ENCODE measurements at places on chromosomes 11 and 22.

GRCh38 chr11:10893714-10894151 lies 35.9 kb upstream of the ZBED5 start:
- no peak for DNase-seq

- no peak for DNase-seq
Measured at GRCh38 chr11:126830216-126830806, 170.3 kb downstream of the KIRREL3 start.

DNA sequence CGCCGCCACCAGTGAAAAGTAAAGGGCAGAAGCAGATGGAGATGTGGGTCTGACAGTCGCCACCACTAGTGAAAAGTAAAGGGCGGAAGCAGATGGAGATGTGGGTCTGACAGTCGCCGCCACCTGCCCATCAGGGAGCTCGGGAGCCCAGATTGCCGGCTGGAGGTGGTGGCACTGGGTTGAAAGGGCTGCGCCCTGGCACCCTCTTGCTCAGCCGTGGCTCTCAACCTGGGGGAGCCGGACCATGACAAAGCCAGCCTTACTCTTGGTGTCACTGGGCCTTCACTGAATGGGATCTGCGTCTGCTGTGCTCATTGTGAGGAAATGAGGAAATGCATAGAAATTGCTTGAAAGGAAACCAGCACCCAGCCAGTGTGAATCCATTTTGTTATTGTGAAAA lies 36.3 kb downstream of the AP2A2 start:
- DNase-seq = no peak

DNA sequence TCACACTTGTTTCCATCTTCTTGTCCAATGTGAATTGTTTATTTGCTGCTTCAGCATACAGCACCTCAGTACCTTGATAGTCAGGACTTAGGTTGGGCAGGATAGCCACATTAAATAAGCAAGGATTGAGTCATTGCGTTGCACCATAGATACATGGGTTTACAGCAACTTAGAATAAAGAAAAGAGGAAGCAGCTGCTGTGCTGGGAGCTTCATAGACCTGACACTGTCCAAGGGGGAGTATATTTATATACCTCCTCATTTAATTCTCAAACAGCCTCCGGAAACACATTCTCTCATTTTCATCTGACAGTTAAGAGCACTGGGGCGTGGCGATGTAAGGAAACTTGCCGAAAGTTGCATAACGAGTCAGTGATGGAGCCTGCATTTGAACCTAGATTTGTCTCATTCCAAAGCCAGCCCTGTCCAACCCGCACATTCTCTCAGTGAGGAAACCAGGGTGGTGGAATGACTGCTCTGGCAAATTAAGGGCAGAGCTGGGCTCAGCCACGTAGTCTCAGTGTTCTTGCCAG lies 42.2 kb downstream of the UBASH3B start:
- DNase-seq = peak; percentile 60

- DNase-seq = no peak
Measured at GRCh38 chr11:2590965-2591754, 108.6 kb downstream of the KCNQ1OT1 start.

GRCh38 chr11:33835143-33835878 lies 56.6 kb downstream of the LMO2 start:
- DNase-seq = no peak

- DNase-seq = no peak
Measured at GRCh38 chr11:105823495-105824033, 198.5 kb downstream of the MSANTD4 start.

DNA sequence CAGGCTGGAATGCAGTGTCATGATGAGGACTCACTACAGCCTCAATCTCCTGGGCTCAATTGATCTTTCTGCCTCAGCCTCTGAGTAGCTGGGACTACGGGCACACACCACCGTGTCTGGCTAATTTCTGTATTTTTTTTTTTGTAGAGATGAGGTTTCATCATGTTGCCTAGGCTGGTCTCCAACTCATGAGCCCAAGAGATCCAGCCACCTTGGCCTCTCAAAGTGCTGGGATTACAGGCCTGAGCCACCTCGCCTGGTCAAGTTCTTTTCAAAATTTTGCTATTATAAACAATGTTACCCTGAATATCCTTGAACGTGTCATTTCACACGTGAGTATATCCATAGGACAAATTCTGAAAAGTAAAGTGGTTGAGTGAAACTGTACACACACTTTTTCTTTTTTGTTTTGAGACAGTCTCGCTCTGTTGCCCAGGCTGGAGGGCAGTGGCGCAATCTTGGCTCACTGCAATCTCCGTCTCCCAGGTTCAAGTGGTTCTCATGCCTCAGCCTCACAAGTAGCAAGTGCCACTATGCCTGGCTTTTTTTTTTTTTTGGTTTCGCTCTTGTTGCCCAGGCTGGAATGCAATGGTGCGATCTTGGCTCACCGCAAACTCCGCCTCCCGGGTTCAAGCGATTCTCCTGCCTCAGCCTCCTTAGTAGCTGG lies 21.6 kb upstream of the EP300 start:
- no peak for DNase-seq

DNA sequence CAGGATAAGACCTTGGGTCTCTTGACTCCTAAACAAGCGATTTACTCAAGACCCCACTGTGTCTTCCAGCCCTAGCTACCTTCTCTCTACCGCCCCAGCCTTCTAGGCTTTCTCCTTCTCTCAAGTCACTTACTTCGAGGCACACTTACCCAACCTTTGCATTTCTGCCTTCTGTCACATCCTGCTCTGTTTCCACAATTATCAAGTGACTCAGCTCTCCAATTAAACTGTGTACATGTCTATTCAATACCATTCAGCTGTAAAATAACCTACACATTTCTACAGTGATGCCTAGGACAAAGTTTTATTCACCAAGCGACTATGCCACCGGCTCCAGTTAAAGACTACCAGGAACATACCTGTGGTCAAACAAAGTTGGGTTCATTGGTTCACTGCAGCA lies 69.0 kb downstream of the LARGE1 start:
- no peak for DNase-seq

- no peak for DNase-seq
Measured at GRCh38 chr11:17001806-17002205, 12.4 kb downstream of the PLEKHA7 start.

- DNase-seq = no peak
Measured at GRCh38 chr11:106581399-106581798, 436.9 kb downstream of the GUCY1A2 start.

DNA sequence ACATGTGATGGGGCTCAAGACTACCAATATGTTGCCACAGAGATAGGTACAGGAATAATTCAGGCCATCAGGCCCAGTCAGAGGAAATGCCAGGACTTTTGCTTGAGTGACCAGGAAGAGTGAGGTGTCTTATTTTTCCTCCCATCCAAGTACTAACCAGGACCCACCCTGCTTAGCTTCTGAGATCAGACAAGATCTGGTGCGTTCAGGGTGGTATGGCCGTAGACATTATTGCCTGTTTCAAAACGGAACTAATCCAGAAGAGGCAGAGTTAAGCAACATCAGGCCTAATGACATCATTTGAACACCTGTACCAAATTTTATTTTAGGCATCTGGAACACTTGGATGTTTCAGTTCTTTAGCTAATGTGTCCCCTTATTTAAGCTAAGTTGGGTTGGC lies 205.5 kb upstream of the POU2AF2 start:
- DNase-seq = no peak

DNA sequence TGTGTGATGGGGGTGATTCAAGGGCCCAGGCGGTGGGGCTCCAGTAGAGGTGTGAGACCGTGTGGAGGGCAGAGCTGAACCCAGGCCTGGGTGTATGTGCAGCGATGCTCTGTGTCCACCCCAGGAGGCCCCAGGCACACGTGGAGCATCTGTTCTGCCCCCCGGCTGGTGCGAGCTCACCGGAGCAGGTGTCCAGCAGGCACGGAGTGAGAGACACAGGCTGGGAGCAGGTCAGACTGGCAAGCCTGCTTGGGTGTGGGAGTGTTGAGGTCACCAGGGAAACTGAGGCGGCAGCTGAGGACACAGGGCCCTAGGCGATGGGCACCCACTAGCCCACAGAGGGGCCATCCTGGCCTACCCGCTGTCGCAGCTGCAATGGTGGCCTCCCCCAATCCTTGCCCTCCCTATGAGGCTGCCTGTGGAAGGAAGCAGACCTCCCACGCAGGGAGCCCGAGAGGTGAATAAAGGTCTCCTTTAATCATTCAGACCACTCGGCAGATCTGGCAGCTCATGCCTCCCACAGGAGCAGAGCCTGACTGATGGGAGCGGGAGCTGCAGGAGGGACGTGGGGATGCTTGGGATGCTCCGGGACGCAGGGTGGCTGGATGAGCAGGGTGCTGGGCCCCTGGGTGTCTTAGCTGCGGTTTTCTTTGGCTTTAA lies 1165.1 kb downstream of the BRD1 start:
- DNase-seq = no peak

DNA sequence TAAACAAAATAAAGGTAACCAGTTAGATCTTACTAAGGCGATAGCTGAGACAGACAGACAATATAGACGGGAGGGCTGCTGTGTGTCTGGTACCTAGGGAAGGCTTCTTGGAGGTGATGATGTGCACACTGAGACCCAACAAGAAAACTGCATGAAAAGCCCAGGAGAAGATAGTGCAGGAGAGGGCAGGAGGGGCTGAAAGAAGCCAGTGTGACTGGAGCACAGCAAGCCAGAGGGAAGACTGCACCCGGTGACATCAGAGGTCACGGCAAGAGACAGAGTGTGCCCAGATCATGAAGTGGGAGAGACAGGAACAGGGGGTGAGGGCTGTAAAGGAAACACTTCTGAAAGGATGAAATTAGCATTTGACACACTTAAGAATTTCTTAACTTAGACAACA lies 266.3 kb downstream of the BRD1 start:
- DNase-seq = no peak

- DNase-seq = peak; percentile 7
Measured at GRCh38 chr11:62427630-62428233, 8.9 kb downstream of the SCGB1A1 start.

DNA sequence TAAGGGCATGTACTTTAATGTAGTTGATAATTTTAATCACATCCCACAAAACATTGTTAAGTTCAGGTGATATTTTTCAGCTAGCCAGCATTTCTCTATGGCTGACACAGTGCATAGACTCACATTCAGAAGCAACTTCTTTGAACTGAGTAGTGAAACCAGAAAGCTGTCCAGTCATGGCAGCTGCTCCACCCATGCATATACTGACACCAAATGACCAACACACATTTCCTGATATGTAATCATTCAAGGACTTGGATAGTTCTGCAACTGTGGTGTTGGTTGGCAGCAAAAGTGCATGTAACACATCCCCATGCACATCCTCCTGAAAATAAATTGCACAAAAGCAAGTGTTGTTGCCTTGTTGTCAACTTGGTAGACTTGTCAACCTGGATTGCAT lies 39.7 kb downstream of the CALCA start:
- DNase-seq = no peak

DNA sequence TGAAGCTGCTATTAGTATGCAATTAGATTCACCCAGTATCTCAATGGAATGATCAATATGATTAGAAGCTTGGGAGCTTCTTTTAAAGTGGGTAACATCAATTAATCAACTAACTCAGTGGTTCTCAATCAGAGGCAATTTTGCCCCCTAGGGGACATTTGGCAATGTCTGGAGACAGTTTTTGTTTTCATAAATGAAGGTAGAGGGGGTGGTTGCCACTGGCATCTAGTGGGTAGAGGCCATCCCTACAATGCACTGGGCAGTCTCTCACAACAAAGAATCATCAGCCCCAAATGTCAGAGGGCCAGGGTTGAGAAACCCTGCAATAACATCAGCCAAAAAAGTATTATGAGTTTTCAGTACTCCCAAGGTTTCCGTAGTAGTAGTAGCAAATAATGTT lies 5.9 kb upstream of the AMOTL1 start:
- DNase-seq = no peak

GRCh38 chr11:101255036-101255435 lies 125.4 kb upstream of the PGR start:
- no peak for DNase-seq

DNA sequence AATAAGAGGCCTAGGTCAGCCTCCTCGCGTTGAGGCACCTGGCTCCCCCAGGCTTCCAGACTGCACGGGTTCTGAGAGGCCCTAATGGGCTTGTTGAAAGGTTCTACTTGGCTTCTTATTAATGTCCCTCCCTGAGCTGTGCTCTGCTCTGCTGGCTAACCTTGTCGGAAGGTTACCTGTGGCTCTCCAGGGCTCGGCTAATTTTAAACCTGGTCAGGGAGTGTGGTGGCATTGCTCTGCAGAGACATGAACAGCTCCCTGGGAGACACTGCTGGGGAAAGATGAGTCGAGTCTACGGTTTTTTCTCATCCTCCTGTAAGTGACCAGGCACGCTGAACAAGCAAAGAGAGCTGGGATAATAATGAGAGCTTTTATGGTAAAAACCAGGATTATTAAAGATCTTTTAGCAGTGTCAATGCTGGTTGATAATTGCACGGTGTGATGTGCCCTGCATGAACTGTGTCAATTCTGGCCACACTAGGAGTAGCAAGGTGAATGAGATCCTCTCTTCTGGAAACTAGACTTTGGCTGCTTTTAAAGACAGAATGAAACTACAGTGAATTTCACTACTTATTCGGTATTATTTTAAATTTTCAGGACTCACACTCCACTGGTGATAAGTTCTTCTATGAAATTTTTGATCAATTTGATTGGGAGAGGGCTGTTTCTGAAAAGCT lies 70.7 kb downstream of the TEAD1 start:
- DNase-seq = no peak

- DNase-seq = no peak
Measured at GRCh38 chr22:42608136-42608822, 6.4 kb downstream of the POLDIP3 start.

DNA sequence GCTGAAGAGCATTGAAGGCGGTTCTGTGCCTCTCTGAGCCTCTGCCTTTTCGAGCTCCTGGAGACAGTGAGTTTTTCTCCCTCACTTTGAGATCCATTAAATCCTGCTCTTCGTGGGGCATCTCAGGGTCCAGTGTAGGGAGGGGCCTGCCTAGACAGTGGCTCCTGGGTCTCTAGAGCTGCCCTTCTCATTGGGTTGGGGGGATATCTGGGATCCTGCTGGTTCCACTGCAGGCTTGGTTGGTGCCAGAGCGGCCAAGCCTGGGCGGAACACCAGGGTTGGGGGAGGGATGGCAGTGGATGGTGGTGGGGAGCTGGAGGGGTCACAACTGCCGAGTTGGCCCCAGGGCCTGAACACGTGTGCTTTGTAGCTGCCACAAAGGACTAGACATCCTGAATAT lies 52.2 kb upstream of the CARS1 start:
- no peak for DNase-seq

- no peak for DNase-seq
Measured at GRCh38 chr22:38131399-38131798, 20.9 kb upstream of the BAIAP2L2 start.

DNA sequence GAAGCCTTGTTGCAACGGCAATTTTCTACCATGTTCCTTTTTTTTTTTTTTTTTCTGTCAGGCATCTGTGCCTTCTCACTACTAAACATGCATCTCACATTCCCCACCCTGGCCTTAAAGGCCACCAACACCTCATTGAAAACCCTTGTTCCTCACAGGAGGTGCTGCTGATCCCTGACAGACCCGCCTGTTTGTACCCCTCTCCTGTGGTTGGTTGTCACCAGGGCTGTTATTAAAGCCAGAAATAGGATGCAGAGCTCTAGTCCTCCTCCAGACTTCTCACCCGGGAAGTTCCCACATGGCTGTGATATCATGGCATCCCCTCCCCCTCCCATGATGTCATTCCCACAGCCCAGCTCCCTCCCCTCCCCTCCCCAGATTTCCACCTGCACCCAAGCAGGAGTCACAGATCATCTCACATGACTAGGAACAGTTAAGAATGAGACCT lies 302.8 kb upstream of the NCAM1 start:
- DNase-seq = no peak

GRCh38 chr11:73521621-73522020 lies 76.3 kb downstream of the FAM168A start:
- DNase-seq = no peak
